ENCODE measurements at places on chromosomes 2 and 18. TPM values are rescaled to one million over a fixed set of nuclear protein-coding genes. Genes with fewer than 3 reads are reported as not detected.
A peak's percentile ranks its signal among the peaks of the same experiment; 100 is the strongest.

Gene MTA3
- total RNA-seq: 74.5 TPM

Gene MARCHF7
- 87.0 TPM for total RNA-seq

- DNase-seq: no peak
Measured at GRCh38 chr2:234596696-234597575, 100.1 kb upstream of the ARL4C start.

DNA sequence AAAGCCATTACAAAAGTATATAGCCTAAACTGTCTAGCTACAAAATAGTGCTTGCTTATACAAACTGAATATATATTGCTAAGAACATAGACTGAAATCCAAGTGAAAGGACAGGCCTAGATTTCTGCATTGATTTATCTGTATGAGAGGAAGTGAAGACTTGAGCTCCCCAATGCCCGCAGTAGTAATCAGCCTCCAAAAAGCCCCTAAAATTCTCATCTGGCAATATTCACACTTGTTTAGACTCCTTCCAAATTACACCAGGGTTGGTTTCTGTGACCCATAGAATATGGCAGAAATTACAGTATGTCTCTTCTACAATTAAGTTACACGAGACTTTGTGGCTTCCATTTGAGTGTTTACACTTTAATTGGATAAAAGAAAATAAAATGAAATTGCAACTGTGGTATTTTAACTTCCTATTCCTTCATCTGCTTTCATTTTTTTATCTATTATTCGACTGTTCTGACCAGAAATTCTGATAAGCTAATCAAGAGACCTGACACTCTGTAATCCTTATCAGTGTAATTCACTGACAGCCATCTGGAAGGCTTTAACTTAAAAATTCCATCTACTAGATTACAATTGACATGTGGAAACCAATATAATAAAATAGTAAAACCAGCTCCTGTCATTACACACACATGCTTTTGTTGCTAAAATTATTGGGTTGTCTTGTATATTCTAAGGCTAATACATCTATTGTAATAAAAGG lies 21.1 kb downstream of the ABCB11 start:
- no peak for DNase-seq

Gene PGAP1
- total RNA-seq: 7.5 TPM

DNA sequence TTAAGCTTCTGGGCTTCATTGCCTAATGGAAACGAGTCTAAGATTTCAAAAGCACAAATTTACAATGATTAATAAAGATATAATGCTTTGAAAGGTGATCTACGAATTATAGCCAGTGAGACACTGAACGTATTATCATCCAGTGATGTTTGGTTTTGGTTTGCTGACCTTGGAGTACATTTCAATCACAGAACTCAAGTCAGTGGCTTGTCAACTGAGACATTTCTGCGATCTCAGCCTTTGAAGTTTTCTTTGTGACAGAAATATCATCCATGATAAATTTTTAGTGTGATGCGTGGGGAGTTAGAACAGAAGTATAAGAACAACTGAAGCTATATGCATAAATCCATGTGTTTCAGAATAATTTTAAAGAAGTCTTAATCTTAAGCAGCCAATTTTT lies 263.8 kb downstream of the TCF4 start:
- no peak for DNase-seq

Gene ALK
- total RNA-seq: 1.0 TPM

Gene GALNT13
- total RNA-seq: 11.8 TPM

- DNase-seq: peak; percentile 76
Measured at GRCh38 chr2:27737676-27738348, 33.7 kb upstream of the MRPL33 start.

- DNase-seq: no peak
Measured at GRCh38 chr2:154740361-154740760, 41.9 kb downstream of the KCNJ3 start.

Gene DTNA
- 38.3 TPM for total RNA-seq

DNA sequence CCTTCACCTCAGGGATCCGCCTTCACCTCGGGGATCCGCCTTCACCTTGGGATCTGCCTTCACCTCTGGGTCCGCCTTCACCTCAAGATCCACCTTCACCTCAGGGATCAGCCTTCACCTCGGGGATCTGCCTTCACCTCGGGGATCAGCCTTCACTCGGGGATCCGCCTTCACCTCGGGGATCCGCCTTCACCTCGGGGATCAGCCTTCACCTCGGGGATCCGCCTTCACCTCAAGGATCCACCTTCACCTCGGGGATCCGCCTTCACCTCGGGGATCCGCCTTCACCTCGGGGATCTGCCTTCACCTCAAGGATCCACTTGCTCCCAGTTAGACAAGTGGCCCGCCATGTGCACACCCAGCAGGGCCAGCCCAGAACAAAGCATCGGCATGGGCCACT lies 7.3 kb downstream of the KIF1A start:
- DNase-seq: peak; percentile 13

DNA sequence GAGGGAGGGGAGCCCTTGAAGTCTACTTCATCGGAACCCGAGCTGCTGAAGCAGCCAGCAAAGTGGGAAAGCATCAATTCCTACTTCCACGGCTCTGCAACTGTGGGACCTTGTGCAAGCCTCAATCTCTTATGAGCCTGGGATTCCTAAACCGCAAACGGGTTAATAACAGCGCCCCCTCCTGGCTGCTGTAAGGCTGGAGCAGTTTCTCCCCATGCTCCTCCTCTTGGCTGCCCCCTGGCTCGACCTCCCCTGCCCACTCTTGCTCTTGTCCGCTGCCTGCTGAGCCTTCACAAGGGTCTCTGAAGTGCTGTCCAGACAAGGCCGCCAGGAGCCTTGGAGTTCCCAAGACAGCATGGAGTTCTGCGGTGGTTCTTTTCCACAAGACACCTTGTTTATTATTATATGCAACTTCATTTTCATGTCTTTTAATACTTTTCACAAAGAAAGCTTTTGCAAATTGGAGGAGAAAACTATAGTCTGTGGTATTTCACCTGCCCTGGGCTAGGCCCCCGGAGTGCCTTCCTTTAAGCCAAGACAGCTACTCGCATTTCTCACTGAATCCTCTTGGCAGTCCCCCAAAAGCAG lies 157.2 kb downstream of the DDX1 start:
- peak; percentile 66 for DNase-seq

Gene EPB41L5
- total RNA-seq: 10.9 TPM

GRCh38 chr18:39773646-39774045 lies 2181.4 kb upstream of the PIK3C3 start:
- no peak for DNase-seq

Gene SPP2
- not detected for total RNA-seq

GRCh38 chr18:5250603-5251002 lies 44.9 kb downstream of the ZBTB14 start:
- DNase-seq: no peak

- no peak for DNase-seq
Measured at GRCh38 chr2:143729296-143729814, 600.1 kb downstream of the ARHGAP15 start.

Gene RGPD3
- 0.35 TPM for total RNA-seq

DNA sequence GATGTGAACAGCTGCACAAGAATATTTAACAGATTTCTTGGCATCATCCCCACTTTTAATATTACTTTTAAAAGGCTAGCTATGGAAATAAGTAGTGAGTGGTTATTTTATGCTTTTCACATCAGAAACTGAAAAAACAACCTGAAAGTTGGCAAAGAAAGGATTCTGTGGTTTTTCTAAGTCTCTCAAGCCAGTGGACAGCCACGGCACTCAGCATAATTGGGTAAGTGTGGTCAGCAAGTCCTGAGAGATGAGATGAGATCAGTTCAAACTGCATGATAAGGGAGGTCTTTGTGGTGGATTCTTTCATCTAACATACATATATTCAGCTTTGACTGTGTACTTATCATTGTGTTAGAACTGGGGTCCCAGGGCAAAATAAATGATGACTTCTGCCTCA lies 105.2 kb downstream of the LYPD6B start:
- no peak for DNase-seq

Gene C2orf78
- total RNA-seq: not detected

- peak; percentile 6 for DNase-seq
Measured at GRCh38 chr2:26626606-26627005, 14.6 kb downstream of the CIB4 start.

DNA sequence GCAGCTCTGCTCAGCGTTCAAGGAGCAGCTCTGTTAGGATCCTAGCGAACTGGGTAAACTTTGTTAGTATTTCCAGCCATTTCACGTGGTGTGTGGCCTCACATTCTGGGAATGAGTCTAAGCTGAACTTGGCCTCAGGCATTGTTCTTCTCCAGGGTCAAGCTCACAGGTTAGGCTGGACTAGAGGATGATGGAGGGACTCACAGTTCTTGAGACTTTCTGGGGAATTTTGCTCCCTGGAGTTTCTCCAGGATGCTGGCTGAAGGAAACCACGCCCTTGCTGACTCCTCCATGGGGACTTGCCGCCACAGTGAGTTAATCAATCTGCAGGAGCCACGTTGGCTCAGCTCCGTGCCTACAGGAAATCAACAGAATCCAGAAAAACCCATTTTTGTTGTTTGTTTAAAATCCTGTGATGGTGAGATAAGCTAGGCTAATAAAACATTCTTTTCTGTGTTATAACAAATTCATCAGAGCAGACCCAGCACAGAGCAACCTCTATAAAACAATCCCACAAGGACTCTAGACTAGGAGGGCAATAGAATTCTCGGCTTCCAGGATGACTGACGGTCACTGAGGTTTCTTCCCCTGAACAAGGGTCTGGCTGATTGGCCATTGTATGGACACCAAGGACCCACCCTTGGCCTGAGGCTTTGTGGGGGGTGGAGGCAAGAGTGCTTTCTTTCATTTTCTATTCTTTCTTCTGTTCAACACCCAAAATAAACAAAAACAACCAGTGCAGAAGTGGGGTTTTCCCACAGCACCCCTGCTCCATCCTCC lies 12.6 kb downstream of the CNDP1 start:
- no peak for DNase-seq

DNA sequence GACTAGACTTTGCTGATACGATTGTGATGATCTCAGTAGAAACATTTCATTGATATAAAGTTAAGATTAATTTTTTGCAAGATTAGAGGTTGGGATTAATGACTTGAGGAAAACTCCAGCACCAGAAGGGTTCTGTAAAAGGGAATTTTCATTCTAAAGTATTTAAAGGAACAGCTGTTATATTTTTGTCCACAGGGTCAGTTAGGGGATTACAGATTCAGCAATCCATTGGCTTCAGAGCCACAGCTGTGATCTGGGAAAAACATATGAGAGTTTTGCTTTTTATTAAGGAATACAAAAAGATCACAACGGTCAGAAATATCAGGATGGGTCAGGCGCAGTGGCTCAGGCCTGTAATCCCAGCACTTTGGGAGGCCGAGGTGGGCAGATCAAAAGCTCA lies 19.6 kb upstream of the REV1 start:
- DNase-seq: no peak

DNA sequence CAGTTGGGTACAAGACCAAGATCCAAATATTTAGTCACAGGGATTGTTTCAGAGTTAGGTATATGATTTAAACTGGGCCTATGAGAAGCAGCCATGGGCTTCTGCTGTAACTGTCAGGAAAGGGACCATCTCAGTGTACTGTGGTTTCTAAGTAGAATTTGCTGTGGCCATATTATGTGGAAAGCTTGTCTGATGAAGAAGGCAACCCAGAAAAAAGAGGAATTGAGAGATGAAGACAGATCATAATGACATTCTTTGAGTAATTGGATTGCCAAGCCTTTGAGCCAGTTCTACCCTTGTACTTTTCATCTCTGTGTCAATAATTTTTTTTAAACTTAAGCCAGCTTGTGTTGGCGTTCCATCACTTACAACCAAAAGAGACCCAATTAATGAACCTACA lies 259.6 kb downstream of the NUP35 start:
- no peak for DNase-seq

DNA sequence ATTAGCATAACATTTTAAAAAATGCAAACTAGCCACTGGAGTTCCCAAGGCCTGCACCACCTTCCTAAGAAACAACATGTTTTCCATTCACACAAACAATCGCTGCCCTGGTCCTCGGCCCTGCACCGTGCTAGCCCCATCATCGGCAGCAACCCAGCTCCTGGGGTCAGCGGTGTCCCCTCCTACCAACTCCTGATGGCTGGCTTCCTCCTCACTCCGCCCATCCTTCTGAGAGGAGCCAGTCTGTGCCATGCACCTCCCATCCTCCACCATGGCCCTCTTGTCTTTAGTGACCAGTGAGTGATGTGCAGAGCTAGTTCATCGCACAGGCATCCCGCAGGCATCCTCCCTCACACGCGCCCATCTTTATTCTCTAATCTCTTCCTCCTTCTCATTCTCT lies 81.9 kb downstream of the LONRF2 start:
- DNase-seq: peak; percentile 17

- no peak for DNase-seq
Measured at GRCh38 chr2:240130393-240131195, 5.5 kb downstream of the COPS9 start.

Gene LBH
- total RNA-seq: 11.6 TPM

Gene IL1B
- 0.84 TPM for total RNA-seq

- no peak for DNase-seq
Measured at GRCh38 chr18:43702399-43702798, 425.1 kb upstream of the SYT4 start.

Gene KCNF1
- total RNA-seq: not detected

Gene LYG2
- total RNA-seq: not detected

DNA sequence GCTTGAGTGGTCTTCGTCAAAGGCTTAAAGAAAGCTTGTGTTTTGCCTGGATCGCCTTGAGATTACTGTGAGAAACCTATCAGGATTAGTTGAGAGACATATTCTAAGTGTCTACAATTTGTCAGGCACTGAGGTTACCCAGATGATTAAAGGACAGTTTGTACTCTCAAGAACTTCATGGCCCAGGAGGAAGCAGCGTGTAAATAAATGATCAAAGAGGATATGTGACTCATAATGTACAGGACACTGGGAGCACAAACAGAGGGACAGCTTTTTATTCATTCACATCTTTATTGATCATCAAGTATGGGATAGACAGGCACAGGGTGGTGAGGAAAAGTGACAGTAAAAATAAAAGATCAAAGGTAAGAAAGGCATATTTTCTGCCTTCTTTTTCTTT lies 152.6 kb upstream of the FSHR start:
- no peak for DNase-seq

DNA sequence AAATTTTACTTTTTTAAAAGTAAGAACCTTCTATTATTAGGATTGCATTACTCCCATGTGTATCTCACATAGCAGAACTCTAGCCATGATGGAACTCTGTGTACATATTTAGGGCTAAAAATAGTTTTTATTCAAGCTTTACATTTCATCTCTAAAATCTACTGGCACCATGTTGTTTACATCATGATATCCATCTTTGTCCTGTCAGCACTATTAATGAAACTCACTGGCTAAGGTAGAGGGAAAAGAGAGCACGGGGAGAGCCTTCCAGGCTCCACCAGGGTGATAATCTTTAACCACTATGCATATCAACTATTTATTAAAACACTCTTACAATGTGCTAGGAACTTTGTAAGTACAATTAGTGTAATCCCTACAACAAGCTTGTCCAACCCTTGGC lies 34.7 kb downstream of the RAD51AP2 start:
- DNase-seq: no peak

Gene CAPN14
- total RNA-seq: not detected
